Progenitor cell of endocrine pancreas (in vitro differentiated cells): ENCODE measurements at places on chromosomes 6 and 20.

- H3K27me3 ChIP-seq: peaks cover 9% of the 10 kb centered on the region
- no peak for DNase-seq
- H3K4me1 ChIP-seq: peaks cover 2% of the 10 kb centered on the region
- no peak overlapping the region for H3K27ac ChIP-seq
- H3K36me3 ChIP-seq: no peaks in the 10 kb centered on the region
- no peak overlapping the region for H3K4me3 ChIP-seq
These were observed 86.3 kb upstream of the CARMIL1 start for GRCh38 chr6:25192590-25193459.

- no peak overlapping the region for H3K4me3 ChIP-seq
- no peaks in the 10 kb centered on the region for H3K27me3 ChIP-seq
- DNase-seq: no peak
- H3K27ac ChIP-seq: peak overlapping the region; percentile 55
- peaks cover 21% of the 10 kb centered on the region for H3K4me1 ChIP-seq
These were observed 30.6 kb downstream of the CDYL start for GRCh38 chr6:4806791-4807190.

GRCh38 chr6:104014163-104014959 is 845.4 kb downstream of the HACE1 start:
- no peaks in the 10 kb centered on the region for H3K36me3 ChIP-seq
- no peak overlapping the region for H3K4me3 ChIP-seq
- peaks cover 21% of the 10 kb centered on the region for H3K4me1 ChIP-seq

DNA sequence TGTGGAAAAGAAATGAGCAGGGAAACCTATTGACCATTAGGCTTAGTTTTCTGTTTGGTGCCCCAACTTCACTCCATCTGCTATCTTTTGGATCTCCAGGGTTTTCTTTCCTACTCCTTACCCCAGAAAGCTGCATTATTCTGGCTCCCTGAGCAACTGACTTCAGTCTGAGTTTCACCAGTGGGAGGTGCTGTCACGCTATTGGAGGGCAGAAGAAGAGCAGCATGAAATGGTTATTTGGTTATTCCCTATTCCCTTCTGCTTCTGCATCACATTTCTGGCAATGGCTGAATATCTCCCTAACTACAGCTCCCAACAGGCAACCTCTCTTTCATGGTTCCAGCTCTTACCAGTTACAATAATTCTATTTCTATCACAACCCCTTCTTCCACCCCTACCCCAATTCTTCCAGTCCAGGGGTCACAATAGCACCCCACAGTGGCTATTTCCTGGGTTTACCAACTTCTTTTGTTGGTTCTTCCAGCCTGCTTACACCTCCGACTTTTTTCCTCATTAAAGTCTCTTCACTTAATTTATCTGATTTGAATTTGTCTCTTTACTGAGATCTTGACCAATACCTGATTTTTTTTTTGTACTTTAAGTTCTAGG is 311.5 kb downstream of the PLCB1 start:
- H3K27ac ChIP-seq: no peak overlapping the region
- no peak overlapping the region for H3K4me3 ChIP-seq
- peaks cover 2% of the 10 kb centered on the region for H3K4me1 ChIP-seq
- H3K27me3 ChIP-seq: no peaks in the 10 kb centered on the region
- no peak for DNase-seq

DNA sequence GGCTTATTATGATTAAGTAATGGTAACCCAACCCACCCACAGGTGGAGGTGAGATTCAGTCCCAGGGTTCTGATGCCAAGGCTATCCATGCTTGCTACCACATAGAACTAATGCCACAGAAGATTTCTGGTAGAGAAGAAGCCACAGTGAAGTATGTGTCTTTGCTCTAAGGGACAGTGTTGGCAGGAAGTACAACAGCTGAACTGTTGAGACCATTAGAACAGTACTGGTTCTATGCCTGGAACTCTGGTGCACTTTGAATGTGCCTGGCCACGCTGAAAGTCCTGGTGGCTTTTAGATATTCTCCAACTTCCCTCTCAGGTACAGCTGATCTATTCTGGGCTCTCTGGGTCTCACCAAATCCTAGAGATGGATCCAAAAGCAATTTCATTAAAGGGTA is 7.8 kb downstream of the STX7 start:
- peaks cover 24% of the 10 kb centered on the region for H3K36me3 ChIP-seq
- H3K27me3 ChIP-seq: no peaks in the 10 kb centered on the region
- peaks cover 10% of the 10 kb centered on the region for H3K4me1 ChIP-seq
- no peak overlapping the region for H3K4me3 ChIP-seq
- no peak for DNase-seq
